ENCODE measurements at places on chromosomes 12 and 14.

- DNase-seq = no peak
Measured at GRCh38 chr14:23299986-23300686, 2.5 kb downstream of the PPP1R3E start.

- no peak for DNase-seq
Measured at GRCh38 chr12:53585448-53586125, 40.6 kb downstream of the ATF7 start.

GRCh38 chr12:1844661-1845409, 24.5 kb downstream of the LRTM2 start:
- DNase-seq = no peak

DNA sequence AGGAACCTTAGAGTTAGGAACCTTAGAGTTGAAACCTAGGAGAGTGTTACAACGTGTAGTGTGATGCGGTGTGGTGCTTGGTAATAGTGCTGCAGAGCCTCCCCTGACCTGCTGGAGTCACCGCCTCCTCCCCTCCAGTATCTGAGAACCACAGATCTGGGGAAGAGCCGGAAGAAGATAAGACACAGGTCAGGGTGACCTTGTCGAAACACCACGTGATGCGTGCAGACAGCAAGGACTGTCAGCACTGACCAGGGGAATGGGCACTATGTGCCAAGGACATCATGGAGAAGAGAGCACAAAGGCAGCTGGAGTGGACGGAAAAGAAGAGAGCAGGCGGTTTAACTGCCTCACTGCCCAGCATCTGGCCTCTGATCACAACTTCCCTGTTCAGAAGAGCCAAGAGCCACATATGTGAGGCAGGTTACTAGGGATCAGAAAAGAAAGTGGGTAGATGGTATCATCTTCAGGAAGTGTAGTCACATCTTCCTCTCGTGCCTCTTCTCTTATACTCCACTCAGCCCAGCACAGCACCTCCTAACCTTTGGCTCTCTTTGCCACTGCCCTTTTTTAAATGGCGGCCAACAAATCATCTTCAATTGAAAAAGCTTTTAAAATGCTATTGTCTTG, 93.7 kb downstream of the TESC start:
- no peak for DNase-seq

DNA sequence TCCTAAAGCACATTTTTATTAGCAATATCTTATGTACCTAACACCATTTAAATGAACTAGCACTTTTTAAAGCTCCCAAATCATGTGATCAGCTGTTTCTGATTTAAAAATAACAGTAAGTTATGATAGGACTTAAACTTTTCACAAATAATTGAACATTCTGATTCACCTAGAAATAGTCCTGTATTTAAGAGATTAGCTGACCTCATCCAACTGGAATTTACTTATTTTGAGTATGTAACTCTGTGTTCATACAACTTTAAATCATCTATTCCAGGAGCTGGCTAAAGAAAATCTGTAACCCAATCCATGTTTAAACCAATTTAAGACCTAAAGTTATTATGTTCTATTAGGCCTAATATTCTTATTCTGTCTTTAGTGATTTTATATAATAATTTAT, 184.3 kb downstream of the CCDC91 start:
- DNase-seq = no peak

DNA sequence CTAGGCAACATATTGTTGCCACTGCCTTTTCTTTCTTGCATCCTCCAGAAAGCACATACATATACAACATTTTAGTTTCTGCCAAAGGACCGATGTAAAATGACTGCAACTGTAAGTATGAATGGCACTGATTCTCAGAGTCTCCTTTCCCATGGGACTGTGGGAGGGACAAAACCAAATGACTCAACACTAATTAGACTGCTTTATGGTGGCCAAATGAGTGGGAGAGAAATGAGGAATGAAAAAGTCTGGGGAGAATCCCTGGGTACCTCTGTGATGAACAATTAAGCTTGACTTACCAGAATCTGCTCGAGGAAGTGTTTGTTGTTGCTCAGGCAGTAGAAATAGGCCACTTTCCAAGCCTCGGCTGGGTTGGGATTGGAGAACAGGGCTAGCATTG, 10.1 kb downstream of the ZFYVE26 start:
- DNase-seq = no peak

DNA sequence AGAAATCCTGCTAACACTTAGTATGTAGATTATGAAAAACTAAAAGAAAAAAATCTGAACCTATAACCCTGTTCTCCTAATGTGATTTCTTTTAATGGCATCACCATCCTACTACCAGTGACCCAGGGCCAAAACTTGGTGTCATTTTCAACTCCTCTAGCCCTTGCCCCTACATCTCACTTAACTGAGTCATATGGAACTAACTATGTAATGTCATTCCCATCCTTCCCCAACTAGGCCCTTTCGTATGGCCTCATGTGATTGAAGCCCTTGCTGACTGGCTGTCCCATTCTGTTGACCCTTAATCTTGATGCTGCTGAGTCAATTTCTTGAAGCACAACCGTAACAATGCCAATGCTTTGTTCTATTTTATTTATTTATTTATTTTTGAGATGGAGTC, 7.6 kb downstream of the DMAC2L start:
- no peak for DNase-seq

- DNase-seq = no peak
Measured at GRCh38 chr14:56752428-56752827, 57.9 kb downstream of the OTX2 start.

DNA sequence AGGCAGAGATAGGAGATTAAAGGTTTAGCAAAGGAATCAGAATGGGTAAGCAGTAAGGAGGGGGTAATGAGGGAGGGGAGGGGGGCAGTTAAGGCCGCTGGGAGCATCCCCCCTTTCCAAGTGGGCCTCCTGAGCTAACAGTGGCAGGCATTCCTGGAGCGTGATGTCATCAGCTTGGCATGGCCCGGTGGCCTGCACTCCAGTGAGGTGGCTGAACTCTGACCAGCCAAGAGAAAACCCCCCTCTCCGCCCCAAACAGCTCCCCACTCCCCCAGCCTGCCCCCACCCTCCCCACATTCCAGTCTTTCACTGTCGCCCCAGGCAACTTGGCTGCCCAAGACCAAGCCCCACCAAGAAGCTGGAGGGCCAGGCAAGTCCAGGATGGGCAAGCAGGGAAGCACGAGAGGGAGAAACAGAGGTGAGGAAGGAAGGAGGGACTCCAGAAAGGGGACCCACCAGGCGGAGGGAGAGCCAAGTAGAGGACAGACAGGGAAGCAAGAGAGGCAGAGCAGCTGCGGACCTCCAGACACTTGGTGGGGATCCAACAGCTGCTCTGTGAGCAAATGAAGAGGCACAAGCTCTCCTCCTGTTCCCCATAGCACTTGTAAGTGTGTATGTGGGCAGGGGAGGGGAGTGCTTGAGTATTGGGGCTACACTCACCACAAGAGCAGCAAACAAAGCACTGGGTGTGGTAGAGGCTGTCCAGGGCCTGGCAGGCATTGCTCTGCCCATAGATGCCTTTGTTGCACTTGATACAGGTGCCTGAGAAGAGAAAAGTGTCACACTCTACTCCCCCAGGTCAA, 4.5 kb downstream of the AJUBA start:
- no peak for DNase-seq

DNA sequence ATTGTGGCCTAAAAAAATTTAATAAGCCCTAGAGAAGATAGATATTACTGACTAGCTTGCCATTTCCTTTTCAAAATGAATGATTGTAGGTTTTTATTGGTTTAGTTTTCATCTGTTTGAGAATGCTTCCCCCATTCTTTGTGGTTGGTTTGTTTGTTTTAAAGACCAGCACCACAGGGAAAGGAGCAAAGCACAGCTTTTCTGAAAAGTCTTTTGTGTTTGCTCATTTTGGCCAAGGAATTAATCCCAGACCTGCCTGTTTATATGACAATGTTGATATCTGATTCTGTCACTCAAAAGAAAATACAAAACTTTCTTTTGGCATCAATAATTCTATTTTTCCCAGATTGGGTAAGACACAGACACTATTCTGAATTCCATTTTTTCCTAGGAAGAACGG, 312.5 kb upstream of the FLRT2 start:
- no peak for DNase-seq

DNA sequence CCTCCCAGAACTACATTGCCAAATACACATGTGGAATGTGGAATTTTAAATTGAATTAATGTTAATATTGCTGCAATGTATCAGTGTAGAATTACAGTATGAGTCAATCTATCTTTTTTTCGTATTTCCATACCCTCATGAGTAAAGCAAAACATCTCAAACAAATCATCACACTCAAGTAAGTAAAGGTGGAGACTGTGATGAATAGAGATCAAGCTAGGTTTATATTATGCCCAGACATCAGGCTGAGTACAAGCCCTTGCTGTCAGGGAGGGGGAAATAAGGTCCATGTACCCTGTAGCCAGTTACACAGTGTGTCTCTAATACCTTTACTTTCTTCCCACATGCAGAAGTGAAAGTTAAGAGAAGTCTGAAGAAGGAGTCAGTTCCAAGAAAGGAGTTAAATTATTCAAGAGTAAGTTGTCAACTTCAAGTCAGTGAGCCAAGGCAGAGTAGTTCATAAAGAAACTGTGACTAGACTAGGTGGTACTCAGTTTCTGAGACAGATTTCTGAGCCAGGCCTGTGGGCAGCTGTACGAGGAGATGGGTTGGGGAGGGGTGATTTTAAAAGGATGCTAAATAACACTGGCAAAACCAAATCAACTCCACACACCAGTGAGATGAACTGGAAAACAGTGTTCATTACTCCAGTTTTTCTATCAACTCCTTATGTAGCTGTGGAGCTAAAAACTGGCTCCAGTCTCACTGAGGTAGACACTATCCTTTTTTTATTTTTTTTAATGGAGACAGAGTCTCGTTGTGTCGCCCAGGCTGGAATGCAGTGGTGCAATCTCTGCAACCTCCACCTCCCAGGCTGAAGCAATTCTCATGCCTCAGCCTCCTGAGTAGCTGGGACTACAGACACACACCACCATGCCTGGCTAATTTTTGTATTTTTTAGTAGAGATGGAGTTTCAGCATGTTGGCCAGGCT, 23.8 kb upstream of the STK38L start:
- no peak for DNase-seq

DNA sequence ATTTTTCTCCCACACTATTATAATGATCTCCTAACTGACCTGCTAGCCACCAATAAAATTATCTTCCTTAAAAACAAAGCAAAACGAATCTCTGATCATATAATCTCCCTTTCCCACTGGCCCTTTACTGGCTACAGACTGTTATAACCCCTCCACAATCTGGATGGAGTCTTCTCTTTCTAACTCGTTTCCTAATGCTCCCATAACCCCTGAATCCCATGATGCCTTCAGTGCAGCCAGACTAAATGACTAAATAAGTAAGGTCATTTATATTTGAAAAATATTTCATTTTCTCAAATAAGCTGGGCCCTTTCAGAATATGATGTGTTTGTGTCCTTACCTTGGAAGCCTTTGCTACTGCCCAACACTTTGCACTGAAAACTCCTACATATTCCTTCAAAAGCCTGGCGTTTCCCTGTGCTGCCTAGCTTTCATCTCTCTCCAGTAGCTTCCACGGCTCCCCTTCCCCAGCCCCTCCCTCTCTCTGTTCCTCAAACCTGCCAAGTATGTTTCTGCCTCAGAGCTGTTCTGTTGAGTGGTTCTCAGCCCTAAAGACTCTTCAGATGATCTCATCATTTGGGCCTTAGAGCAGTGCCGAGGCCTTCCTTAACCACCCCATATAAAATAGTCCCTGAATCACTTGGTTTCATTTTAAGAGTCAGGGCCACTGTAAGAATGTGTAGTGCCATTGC, 91.7 kb downstream of the MYRFL start:
- DNase-seq = no peak

GRCh38 chr14:104283197-104284106, 145.1 kb downstream of the KIF26A start:
- no peak for DNase-seq

- DNase-seq = no peak
Measured at GRCh38 chr14:83356080-83356479, 1822.4 kb upstream of the SEL1L start.

DNA sequence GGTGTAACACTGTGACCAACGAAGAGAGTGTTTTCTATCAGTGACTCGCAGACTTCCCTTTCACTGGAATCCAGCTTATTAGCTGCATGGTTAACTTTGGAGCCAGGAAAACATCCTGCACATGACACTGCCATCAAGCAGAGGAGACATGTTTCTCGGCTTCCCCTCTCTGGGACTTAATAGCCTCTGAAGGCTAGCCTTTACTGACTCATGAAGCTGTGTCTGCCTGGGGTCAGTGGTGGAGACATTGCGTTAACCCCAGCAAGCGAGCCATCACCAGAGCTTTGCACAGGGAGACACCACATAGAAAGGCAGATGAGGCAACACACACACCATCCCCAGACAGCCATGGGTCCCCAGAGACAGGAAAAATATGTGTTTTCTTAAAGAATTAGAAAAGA, 126.9 kb upstream of the PRICKLE1 start:
- DNase-seq = no peak

DNA sequence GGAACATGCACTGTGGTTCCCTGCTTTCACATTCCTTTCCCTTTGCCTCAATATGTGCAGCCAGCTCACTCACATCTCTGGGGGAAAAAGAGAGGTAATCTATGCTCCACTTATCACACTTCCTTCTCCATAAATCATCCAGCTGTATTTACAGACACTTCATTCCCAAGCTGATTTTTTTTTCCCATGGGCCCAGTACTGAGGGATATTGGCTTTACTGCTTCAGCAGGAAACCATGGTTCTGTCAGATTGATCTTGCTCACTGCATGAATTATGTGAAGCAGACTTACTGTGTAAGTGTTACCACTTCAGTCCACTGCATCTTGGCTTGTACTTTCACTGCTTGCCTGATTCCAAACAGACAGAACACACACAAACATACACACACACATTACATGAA, 555.6 kb downstream of the CCER1 start:
- no peak for DNase-seq

- peak; percentile 45 for DNase-seq
Measured at GRCh38 chr14:44961151-44961553, 595 bp downstream of the KLHL28 start.

- no peak for DNase-seq
Measured at GRCh38 chr14:36952689-36953088, 219.7 kb downstream of the SLC25A21 start.

- DNase-seq = no peak
Measured at GRCh38 chr12:47819138-47819895, 386 bp downstream of the HDAC7 start.

DNA sequence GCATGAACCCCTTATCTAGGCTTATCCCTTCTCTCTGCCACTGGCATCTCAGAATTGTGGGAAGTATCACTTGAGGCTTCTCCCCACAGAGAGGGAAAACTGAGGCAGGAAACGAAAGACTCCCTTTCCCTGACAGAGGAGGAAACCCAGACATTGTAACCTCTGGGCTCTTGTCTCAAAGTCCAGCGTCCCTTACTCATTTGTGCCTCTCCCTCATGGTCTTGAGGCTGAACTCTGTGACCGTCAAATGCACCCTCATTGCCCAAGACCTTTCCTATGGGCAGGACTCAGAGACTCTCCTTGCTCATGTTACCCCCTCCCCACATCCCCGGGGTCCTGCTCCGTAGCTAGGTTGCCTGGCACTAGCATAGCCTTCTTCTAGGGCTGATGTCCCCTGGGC, 3.8 kb downstream of the CACNB3 start:
- no peak for DNase-seq

GRCh38 chr14:64948612-64949210, 6.2 kb upstream of the GPX2 start:
- DNase-seq = no peak

Measured in globus pallidus (tissue), 1 donor.